Activated CD8-positive, alpha-beta memory T cell treated with anti-CD3 and anti-CD28 coated beads for 4 hours (primary cell): ENCODE measurements at places on chromosomes 7 and 10.

DNA sequence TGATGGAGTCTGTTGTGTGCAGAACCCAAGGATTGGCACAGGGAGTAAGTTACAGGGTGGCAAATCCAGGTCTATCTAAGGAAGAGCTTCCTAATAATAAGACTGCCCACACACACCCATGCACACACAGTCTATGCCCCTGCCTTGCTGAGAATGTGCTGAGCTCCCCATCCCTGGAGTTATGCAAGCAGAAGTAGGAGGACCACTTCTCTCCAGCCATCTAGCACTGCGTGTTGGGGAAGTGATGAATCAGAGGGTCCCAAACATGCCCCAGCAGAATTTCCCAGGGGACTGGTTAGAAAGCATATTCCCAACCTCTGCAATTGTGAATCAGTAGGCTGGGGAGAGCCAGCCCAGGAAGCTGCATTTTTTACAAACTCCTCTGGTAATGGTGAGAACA, 117.2 kb downstream of the CDH23 start:
- DNase-seq = no peak

DNA sequence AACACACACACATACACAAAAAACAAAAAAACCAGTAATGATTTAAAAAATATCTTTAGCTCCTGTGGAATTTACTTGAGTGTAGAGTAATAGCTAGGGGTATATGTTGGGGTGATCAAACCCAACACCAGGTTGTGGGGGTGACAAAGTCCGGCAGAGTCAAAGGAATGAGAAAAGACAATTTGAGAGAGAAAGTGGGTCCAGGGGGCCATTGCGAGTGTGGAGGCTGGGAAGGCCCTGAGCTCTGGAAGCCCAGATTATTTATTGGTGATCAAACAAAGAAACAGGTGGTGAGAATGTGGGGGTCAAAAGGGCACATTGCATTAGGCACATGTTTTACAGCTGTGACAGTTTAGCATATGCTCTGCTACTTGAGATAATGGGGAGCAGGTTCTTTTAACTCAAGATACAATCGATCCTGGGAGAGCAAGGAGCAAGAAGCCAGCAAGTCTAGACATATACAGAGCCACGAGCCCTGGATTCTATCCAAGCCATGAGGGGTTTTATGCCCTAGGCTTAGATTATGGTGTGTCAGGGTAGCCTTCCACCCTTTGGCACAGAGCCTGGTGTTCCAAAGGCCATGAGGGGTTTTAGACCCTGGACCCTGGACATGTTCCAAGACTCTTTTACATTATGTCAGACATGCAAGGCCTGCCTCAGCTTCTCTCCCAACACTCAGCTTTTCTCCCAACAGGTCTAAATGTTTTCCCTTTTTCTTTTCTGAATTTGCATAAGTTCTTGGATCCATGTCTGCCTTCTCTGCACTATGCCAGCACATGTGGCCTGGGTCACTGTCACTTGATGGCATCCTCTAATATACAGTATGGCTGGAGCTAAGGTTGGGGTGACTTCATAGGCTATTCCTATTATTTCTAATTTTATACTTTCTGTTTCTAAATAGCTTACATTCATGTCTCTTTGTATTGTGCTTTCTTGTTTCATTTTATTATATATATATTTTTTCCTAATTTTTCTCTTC, 48.6 kb upstream of the MKI67 start:
- no peak for DNase-seq

DNA sequence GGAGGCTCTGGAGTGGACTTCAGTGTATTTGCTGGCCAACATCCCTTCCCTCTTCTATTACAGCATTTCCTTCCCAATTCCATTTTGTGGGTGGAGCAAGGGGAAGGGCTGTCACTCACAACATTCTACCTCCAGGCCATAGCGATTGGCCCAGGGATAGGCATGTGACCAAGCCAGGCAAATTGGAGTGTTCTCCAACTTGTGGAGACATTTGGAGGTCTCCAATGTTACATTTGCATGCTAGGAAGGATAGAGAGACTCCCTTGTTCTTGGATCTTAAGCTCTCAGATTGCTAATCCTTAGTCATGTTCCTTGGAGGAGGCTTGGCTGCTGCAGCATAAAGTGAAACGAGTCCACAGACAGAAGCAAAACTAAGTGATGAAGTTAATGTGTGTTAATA, 95.6 kb upstream of the KIF5B start:
- no peak for DNase-seq

DNA sequence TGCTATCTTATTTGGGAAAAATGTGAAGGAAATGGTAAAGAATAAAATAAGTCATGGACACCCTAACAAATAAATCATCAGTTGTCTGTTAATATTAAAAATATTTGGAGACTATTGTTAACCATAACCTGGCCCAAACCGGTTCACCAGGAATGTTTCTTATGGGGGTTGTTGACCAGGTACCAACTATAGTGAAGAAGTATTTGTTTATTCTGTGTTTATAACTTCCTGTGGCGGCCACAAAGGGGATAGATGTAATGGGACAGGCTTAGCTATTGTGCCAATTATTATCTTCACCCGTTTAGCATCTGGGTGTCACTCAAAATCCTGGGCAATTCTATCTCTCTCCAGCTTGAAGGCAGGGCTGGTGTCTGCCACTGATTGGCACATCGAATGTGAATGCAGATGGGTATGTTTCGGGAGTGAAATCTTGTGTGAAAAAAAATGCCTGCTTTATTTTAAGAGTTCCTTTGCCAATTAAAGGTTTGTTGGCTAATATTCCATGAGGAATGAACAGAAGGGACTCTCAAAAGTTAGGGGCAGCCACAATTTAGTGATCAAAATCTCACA, 500.9 kb downstream of the ARL4A start:
- DNase-seq = no peak

DNA sequence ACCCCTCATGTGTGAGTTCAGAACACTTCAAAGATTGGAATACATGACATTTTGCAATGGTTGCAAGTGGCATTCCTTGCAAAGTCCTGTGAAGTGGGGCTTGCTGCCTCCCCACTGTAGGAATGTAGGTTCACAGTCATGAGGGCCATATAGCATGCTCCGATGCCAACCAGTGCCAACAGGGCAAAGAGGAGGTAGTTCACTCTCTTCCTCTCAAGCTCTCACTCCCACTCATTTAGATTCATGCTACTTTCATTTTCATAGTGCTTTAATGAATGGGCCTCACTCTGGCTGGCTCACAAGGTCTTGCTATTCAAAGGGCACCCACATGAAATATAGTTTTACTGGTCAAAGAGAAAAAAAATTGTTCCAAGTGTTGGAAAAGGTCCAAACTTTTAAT, 169.9 kb upstream of the AOAH start:
- no peak for DNase-seq

GRCh38 chr7:50069613-50070012, 23.4 kb downstream of the ZPBP start:
- no peak for DNase-seq

- no peak for DNase-seq
Observed at GRCh38 chr7:104444017-104444416, 115.6 kb downstream of the LHFPL3 start.

DNA sequence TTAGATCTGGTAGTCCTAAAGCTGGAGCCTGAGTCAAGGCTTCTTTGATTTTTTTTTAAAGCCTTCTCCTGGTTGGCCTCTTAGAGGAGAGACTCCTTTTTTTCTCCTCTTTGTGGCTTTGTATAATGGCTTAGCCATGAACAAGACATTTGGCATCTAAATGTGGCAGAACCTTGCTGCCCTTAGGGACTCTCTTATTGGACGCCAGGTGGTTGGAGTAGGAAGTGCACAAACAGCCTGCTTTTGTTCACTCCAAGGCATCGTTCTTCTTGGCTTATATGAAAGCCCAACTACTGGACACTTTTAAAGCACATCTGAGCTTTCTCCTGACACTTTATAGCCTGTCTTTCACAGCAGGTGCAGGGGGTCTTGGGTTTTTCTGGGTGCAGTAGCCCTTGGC, 25.0 kb downstream of the ZPBP start:
- DNase-seq = no peak

DNA sequence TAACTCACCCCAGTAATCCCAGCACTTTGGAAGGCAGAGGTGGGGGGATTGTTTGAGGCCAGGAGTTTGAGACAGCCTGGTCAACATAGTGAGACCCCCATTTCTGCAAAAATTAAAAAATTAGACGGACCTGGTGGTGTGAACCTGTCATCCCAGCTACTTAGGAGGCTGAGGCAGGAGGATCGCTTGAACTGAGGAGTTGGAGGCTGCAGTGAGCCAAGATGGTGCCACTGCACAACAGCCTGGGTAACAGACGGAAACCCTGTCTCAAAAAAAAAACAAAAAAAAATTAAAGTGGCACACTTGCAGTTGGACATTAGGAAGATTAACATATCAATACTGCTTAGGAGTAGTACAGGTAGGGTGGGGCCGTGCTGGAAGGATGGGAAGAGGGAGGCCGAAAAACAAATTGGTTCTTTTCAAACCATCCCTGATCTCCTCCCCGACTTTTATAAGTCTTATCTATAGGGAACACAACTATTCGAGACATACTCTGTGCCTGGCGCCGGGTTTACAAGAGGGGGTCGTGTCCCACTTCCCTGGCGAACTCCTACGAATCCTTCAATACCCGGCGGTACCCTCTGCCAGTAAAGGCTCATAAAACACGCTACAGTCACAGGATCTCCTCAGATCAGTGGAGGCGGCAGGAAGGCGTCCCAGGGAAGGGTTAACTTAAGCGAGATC, 628 bp downstream of the TAF6 start:
- DNase-seq = no peak

DNA sequence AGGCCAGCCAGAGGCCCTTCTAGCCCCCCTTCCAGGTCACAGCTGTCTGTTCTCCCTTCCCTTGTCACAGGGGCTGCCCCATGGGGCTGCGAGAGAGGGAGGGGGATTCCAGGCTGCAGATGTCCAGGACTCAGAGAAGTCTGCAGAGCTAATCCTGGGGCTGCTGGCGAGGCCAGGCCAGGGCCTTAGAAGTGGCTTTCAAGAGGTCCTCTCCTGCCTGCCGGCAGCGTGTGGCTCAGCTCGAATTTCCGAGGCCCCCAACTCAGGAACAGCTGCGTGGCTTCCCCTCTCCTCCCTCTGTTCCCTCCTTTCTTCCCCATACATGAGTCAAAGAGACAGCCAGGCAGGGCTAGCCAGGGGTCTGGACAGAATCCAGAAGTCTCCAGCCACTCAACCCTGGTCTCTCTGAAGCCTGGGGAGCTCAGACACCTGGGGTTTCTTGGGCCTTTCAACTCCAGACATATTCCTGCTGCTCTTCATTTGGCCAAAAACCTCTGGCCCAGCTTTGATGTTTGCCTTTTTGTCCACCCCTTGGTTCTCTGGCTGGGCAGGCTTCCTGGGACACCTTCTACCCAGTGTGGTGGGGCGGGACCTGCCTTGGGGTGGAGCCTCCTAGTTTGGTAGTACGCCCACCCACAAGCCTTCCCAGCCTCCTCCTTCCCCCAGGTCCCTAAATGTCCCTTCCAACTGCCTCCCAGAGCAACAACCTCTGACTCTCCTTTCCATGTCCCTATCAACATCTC, 21.8 kb upstream of the EIF5AL1 start:
- no peak for DNase-seq

- DNase-seq = no peak
Observed at GRCh38 chr7:132825932-132826835, 249.9 kb upstream of the PLXNA4 start.

DNA sequence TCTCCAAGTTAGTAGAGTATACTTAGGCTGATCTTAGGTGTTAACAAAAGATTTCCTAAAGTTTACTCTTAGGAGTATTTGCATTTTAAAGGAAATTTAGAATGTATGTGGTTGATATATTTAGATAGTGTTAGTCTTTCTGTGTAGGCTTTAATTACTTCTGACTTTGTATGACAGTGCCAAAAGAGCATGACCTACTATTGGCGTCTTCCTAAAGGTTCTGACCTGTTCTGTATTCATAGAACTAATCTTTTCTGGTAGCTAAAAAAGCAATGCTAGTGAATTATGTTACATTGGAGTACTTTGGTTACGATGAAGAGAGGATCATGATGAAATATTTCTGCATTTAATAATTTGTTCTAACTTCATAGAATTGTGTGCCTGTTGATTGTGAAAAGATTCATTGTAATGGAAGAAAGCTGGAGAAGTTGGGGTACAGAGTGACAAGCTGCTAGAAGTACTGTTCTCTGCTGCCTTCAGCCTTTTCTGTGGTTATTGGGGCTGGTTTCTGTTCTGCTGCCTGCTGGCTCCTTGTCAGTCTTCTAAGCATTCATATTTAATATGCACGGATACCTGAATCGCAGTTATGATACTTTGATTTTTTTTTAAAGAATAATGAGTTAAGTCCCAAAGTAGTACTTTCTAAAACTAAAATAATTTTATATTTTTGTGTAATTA, 13.2 kb downstream of the WAC start:
- no peak for DNase-seq

DNA sequence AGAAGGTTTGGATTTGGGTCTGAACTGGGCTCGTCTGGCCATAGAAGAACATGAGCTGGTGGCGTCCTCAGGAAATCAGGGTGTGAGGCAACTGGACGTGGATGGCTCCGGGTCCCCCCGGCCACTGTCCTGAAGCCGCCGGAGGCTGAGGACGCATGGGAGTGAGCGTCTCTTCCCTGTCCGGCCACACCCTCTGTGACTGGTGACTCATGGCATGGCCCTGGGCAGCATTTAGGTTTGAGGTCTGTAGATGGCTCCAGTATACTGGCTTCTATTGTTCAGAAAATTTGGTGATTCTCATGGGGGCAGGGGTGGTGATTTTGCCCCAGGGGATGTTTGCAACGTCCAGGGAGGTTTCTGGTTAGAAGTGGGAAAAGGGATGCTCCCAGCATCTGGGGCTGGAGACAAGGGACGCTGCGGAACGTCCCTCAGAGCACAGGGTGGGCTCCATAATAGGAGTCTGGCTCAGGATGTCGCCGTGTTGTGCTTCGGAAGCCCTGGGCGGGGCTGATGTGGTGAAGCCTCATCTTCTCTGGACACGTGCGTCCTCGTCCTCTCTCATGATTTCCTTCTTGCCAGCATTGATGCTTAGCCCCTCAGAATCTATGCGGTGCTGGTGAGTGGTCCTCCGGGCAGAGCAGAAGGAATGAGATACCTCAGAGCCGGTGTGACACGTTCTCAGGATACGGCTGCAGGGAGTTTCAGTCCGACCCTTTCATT, 49.9 kb downstream of the PITRM1 start:
- no peak for DNase-seq

- no peak for DNase-seq
Observed at GRCh38 chr10:43293677-43294057, 26.8 kb upstream of the RASGEF1A start.

GRCh38 chr10:60446851-60447250, 57.2 kb upstream of the ANK3 start:
- DNase-seq = no peak

GRCh38 chr10:133445268-133445732, 8.4 kb upstream of the SCART1 start:
- DNase-seq = no peak

GRCh38 chr10:73876971-73877370, 2.6 kb upstream of the CAMK2G start:
- no peak for DNase-seq
